ENCODE measurements at places on chromosomes 6 and 20.

DNA sequence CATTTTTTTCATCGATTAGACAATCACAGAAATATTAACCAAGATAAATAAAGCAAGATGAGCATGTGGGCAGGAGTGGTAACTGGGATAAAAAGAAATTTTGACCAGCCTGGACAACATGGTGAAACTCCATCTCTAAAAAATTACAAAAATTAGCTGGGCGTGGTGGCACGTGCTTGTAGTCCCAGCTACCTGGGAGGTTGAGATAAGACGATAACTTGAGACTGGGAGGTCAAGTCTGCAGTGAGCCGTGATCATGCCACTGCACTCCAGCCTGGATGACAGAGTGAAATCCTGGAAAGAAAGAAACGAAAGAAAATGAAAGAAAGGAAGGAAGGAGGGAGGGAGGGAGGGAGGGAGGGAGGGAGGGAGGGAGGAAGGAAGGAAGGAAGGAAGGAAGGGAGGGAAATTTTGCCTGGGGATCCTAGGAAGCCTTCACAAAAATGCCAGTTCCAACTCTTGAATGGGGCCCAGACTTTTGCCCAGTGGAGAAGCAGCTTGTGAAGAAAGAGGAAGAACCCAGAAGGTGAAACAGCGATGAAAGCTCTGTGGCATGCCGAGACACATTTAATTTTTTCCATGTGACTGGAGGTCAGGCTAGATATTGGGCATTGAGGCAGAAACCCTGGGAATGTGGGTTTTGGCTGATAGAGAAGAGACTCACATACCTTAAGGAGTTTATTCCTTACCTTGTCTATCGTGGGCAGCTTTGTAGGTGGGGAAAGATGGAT, 20.3 kb downstream of the CCDC170 start:
- DNase-seq = no peak

DNA sequence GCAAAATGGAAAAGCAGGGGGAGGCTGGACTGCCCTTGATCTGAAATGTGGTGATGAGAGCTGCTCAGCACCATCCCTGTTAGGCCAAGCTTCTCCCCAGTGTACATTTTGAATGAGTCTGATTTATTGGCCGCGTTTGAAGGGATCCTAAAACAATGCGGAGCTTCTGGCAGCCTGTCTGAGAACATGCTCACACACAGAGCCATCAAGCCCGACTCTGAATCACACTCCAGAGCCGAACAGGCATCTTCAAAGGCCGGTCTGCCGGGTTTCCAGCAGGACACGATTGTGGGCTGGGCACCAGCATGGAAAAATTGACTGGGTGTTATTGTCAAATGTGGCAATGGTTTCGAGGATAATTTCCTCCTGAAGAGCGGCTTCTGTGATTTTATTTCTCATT, 235.9 kb downstream of the TFAP2C start:
- no peak for DNase-seq

DNA sequence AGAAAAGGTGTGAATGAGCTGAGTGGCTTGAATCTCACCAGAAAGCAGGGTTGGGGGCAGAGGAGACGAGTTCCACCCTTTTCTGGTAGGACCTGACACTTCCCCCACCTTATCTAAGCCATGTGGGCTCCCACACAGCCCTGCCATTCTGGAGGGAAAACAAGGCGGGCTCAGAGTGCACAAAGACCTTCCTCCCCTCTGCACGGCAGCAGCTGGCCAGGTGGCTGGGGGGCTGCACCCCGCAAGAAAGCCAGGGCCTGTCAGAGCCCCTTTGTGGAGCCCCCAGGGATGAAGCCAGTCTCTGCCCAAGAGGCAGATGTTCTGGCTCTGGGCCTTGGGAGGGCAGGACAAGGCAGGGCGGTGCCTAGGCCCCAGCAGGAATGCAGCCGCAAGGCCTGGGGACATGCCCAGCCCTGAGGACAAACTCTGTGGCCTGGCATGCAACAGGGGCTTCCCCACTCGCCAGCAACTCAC, 48.4 kb upstream of the DSN1 start:
- DNase-seq = no peak

DNA sequence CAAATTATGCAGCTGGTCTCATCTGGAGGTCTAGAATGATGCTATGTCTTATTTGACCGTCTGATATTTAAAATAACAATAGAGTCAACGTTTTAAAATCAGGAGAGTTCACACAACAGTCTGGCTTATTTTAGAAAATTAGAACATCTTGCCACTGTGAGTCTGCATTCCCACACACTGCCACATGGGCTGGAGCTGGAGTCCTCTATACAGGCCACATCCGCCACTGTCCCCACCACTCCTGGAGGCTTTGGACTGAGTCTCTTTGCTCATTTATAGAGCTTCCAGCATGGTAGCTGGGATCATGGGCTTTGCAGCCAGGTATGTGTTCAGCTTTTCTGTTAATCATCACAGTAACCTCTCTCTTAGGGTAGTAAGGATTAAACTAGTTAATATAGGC, 68.8 kb upstream of the ZNFX1 start:
- DNase-seq = no peak

DNA sequence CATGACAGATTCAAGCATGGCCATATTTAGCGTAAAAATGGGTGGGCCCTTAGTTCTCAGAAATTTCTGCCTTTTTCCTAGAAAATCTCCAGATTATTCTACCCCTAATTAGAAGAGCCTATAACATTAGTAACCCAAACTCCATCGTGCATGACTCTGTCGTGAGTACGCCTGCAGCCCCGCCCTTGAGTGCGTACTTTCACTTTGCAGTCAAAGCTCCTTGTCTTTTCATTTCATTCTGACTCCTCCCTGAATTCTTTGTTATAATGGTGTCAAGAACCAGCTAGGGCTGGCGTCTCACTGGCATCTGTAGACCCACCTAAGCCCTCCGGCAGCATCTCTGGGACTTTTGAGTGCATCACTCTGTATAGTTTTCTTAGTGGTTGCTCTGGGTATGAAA, 61.7 kb upstream of the NOX3 start:
- no peak for DNase-seq

DNA sequence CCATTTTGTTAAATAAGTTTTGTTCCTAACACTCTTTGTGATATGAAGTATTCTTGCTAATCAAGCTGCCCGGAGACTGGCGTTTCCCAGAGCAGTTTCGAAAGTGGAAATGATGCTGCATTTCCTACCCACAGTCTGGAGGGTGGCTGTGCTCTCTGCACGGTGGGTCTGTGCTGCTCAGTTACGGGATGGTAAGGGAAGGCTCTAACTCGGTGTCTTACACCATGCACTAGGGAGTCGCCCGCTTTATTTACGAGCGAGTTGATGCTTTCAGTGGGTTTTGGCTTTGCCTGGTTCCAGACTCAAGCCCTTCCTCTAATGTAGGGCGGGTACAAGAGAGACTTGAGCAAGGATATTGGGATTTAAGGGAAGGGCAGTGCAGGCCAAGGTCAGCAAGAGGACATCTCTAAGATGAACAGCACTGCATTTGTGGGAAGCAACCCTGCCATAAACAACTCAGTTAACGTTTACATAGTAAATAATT, 180.1 kb upstream of the AKAP12 start:
- DNase-seq = no peak

DNA sequence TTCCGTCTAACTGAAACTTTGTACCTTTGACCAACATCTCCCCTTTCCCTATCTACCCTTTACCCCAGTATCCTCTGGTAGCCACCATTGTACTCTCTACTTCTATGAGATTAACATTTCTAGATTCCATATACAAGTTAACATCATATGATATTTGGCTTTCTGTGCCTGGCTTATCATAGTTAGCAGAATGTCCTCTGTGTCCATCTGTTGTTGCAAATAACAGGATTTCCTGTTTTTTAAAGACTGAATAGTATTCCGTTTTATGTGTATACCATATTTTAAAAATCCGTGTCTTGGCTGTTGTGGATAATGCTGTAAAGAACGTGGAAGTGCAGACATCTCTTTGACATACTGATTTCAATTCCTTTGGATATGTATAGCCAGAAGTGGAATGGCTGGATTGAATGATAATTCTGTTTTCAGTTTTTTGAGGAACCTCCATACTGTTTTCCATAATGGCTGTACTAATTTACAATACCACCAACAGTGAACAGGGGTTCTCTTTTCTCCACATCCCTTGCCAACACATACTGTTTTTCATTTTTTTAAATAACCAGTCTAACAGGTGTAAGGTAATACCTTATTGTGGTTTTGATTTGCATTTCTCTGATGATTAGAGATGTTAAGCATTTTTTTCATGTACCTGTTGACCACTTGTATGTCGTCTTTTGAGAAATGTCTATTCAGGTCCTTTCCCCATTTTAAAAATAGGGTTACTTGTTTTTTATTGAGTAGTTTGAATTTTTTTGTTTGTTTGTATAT, 53.8 kb downstream of the CDC5L start:
- peak; percentile 73 for DNase-seq

- DNase-seq = no peak
Measured at GRCh38 chr6:1372690-1373089, 16.7 kb upstream of the FOXF2 start.

DNA sequence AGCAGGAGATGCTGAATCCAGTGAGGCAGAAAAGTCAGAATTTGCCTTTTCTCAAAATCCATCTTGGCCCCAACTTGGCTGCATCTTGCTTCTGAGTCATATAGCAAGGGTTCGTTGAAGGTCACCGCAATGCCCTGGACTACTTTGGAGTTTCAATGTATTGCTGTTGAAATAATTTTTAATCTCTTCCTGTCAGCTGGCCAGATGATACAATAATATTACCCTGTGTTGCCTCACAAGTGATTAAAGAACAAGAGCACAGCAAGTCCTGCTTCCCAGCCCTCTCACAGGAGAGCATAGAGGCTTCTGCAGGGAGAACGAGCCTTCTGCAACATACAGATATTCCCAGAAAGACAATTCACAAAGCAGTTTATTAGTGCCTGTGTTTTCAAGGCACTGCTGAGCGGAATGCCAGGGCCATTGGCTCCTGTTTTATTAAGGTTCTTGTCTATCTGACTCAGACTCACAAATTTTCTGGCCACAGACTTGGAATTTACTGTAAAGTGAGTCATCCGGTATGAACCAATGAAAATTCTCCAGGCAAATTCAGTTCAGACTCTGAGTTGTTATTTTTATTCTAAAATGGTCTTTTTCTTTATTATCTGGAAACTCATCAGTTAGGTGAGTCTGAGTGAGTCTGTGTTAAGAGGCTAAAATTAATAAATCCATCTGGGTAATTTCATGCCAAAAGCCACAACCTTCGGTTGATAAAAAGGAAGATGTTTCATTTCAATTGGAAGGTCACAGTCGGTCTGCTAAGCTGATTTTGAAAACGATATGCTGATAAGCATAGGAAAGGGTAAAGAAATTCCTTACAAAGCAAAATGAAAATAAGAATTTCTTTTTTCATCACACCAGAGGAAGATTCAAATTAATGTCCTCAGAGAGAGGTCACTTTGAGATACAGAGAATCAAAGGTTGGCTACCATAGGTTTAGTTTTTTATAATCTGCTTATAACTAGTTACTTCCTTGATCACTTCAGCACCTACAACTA, 289.4 kb upstream of the STXBP5 start:
- no peak for DNase-seq

- DNase-seq = no peak
Measured at GRCh38 chr6:159693894-159694545, 979 bp upstream of the SOD2 start.

DNA sequence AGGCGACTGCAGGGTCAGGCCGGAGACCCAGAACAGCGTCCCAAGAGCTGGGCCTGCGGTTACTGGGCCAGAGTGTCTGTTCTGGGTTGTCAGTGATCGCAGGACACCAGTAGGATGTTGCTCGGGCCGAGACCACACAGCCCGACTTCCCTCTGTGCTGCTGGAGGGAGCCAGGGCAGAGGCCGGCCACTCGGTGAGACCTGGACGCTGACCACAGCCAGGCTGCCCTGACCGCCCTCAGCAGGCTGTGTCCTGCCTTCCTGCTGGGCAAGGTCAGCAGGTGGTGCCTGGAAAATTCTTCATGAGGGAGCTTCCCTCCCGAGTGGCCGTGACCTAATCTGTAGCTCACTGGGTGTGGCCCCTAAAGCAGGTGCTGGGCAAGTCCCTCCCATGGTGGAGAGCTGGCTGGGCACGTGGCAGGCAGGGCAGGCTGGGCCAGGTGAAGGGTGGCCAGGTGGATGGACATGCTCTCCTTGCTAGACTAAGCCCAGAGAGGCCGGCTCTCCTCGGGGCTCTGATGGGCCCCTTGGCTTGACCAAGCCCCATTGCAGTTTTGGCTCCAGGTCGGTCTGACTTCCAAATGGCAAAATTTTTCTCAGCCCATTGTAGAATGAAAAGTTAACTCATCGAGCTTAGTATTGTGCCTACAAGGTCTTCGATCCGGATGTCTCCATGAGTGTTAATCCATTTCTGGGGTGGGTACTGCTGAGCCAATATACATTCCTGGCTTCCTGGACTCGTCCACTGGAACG, 1.9 kb downstream of the SLCO4A1 start:
- no peak for DNase-seq

- no peak for DNase-seq
Measured at GRCh38 chr20:10781526-10781925, 107.7 kb upstream of the JAG1 start.

- DNase-seq = no peak
Measured at GRCh38 chr6:34514593-34515472, 41.3 kb downstream of the SPDEF start.

- no peak for DNase-seq
Measured at GRCh38 chr6:145352382-145353080, 382.8 kb downstream of the EPM2A start.

- no peak for DNase-seq
Measured at GRCh38 chr6:119739769-119740168, 390.2 kb upstream of the MAN1A1 start.

- no peak for DNase-seq
Measured at GRCh38 chr6:164246082-164246481, 831.6 kb downstream of the QKI start.

GRCh38 chr6:136335736-136336363, 46.2 kb upstream of the BCLAF1 start:
- DNase-seq = no peak

DNA sequence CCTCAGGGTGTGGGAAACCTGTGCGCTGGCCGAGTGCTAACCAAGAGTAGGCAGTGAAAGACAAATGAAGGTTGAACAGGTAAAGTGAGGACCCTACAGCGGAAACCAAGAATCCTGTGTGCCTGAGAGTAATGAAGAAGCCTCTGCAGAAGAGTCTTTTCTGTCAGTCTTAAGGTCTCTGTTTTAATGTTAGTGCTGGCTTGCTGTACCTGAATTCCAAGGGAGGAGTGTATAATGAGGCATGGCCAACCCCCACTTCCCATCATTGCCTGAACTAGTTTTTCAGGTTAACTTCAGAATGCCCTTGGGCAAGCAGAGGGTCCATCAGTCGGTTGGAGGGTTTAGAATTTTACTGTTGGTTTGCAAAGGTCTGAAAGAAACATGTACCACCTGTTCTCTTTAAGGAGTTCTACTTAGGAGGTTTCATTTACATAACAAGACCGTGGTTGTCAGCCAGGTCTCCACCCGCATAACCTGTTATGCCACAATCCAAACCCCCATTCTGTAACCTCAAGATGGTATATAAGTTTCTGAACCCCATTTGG, 589 bp upstream of the PDCD2 start:
- no peak for DNase-seq

Data from NCI-H1048 (cell line).